ENCODE measurements at places on chromosomes 12 and 14.

DNA sequence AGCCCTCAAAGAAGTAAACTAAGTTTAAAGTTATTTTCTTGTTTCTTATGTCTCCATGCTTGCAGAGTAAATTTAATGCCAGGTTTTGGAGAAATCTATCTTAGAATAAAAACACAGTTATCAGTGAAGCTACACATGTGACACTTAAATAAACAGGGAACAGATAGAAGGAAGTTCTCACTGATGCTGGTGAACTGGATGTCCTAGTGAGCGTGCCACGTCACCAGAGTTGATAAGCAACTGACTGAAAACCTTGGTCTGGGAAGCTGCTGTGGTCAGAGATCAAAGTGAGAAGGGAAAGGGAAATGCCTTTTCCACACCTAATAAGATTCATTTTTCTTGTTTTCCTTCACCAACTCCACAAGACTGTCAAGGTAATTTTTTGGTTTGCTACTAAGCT is 74.8 kb upstream of the PCED1B start:
- DNase-seq: no peak

- no peak for DNase-seq
Measured at GRCh38 chr14:83632375-83632774, 1897.6 kb upstream of the FLRT2 start.

DNA sequence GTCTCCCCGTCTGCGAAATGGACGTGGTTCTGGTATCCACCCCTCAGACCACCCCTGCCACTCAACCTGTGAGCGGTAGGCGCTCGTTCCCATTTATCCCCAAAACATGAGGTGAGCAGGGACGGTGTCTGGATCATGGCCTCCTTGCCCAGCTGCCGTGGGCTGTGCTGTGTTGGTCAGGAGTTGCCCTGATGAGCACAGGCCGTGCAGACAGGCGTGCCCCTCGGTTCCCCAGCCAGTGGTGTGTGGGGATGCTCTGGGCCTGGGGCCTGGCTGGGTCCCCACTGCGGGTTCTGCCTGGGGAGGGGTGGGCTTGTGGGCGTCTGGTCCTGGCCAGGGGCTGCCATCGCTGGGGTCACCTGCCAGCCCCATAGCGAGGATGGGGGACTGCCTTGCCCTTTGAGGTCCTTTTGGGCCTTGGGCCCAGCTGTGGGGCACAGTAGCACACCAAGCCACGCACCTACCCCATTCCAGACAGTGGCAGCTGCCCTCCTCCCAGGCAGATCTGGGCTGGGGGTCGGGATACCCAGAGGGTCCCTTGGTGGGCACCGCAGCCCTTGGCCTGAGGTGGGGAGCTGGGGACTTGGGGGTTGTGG is 11.3 kb upstream of the PUS1 start:
- no peak for DNase-seq

GRCh38 chr12:82359115-82359478 is 768 bp downstream of the METTL25 start:
- no peak for DNase-seq

- DNase-seq: no peak
Measured at GRCh38 chr14:101088714-101089113, 185.2 kb upstream of the RTL1 start.

DNA sequence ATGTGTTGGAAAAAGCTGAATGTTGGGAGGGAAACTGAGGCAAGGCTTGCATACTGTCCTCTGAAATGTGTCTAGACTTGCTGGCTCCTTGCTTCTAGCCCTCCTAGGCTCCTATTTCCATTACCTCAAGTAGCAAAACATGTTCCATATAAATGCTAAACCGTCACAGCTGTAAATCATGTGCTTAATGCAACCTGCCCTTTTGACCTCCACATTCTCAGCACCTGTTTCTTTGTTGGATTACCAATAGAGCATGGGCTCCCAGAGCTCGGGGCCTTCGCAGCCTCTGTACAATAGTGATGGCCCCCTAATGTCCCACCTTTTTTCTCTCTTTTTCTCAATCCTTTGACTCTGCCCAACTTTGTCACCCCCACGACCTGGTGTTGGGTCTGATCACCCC is 23.3 kb downstream of the RERGL start:
- DNase-seq: no peak

DNA sequence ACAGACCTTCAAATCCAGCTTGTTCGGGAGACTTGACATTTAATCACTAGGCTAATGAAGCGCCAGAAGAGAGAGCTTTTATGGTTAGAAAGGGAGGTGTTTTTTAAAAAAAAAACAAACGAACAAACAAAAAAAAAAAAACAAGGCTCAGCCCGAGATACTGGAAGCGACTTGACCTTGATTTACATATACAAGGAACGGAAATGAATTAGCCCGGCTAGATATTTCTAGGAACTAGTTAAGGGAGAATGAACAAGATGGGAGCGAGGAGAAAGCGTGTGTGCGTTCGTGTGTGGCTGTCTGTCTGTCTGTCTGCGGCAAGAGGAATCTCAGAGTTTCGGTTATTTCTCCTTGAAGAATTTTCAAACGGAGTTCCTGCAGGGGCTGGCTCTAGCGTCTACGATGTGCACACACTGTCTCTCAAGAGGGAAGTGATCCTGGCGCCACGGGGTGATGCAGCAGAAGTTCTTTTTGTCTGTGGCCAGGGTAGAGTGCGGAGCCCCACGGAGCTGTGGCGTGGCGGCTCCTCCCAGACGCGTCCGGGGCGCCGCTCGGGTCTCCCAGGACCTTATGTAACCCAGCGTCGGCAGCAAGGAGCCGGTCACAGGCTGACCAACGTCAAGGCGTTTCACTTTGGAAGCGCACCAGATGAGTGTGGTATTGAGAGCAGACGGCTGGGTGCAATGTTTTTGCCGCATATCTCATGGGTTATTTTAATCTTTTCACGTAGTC is 18.8 kb downstream of the SOCS2 start:
- DNase-seq: peak; percentile 18

GRCh38 chr14:68784978-68785533 is 7.8 kb downstream of the ZFP36L1 start:
- no peak for DNase-seq
